ENCODE measurements at places on chromosomes 5 and 9.

- DNase-seq, result no peak
These were observed 13.4 kb downstream of the ELOVL7 start for GRCh38 chr5:60830581-60831127.

- DNase-seq, result no peak
These were observed 48.0 kb downstream of the RAB14 start for GRCh38 chr9:121153642-121154041.

DNA sequence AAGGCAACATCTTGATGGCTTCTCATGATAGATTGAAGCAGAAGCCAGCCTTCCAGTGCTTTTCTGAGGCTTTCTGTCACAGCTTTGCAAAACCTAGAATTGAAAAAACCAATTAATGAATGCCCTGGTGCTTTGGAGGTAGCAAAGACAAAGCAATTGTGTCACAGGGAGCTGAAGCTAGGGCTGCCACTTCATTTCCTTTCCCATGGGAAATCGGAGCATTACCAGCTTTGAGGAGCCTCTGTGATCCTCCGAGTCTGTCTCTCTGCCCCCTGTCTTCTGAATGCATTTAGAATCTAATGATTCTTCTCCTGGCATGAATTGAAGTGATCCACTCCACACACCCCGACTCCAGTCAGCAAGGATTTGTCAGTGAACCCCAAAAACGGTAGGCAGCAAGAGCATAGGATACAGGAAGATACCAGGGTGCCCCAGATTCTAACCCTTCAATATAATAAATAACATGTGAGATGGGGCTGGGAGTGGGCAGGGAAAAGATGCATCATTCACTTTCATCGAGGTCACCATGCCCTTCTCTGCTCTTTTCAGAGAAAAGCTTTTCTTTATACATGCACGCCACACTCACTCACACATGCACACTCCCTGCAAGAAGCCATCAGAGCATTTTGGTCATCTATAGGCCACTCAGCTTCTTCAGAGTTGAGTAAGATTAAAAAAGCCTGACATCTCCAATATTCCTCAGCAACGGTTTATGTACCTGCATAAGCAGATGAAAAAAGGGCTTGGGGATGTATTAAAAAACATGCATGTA lies 247.7 kb upstream of the ZNF462 start:
- DNase-seq, result no peak

- no peak for DNase-seq
These were observed 29.5 kb downstream of the SURF6 start for GRCh38 chr9:133306242-133307204.

- DNase-seq, result no peak
These were observed 216.9 kb downstream of the ARRDC3 start for GRCh38 chr5:91166059-91166807.

DNA sequence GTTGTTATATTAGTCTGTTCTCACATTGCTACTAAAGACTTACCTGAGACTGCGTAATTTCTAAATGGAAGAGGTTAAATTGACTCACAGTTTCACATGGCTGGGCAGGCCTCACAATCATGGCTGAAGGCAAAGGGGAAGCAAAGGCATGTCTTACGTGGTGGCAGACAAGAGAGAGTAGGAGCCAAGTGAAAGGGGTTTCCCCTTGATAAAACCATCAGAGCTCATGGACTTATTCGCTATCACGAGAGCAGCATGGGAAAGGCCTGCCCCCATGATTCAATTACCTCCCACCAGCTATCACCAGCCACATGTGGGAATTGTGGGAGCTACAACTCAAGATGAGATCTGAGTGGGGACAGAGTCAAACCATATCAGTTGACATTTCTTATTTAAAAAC lies 374.5 kb upstream of the RORB start:
- no peak for DNase-seq

GRCh38 chr9:137552022-137552768 lies 516 bp downstream of the MRPL41 start:
- no peak for DNase-seq

DNA sequence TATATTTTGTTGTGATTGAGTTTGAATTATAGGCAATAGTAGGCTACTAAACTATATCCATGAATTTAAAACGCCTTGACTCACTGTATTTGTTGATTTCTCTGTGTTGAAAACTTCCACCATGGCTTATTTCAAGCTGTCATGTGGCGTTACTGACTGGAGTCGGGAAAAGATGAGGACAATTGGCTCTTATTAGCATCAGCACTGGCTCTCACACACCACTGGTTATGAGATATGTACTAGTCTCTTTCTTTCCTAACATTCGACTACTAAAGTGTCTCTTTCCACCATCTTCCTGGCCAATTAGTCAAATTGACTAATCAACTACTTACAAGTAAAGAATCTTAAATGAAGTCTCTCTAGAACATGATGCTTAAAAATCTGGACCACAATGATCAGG lies 9.1 kb upstream of the DAB2 start:
- no peak for DNase-seq

DNA sequence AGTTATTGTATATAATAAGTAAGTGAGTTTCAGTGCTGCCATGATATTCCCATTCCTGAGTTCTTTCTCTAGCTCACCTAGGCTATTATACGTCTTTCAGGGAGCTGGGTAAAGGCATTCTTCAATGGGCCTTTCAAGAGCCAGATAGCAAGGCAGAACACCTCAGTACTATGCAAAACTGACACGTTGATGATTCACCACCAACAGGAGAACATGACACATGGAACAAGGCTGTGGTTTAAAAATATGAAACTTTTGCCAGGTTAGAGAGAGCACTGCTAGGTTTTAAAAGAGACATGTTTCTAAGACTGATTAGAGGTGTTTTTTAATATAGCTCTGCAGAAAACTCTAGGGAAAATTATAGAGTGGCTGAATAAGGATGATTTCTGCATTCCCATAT lies 95.9 kb downstream of the UGCG start:
- DNase-seq, result no peak

- no peak for DNase-seq
These were observed 139.5 kb downstream of the RGS3 start for GRCh38 chr9:113603048-113603375.
